T-cell (primary cell): ENCODE measurements at places on chromosomes 4 and X.

DNA sequence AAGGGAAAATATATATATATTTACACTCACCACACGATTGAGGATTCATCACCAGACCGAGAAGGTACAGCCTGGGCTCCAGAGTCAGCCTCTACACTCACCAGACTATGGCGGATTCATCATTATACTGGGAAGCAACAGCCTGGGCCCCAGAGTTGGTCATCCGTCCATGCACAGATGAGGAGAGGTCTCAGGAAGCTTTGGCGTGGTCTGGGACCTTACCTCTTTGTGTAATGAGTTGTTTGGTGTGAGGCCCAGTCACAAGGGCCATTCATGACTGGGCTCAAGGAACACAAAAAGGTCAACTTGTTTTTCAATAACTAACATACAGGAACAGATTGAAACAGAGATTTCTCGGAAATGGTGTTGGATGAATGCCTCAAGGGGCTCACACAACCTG lies 926.1 kb downstream of the FAM133A start:
- no peaks in the 10 kb centered on the region for H3K4me1 ChIP-seq
- no peaks in the 10 kb centered on the region for H3K27me3 ChIP-seq
- H3K27ac ChIP-seq: no peak overlapping the region
- H3K36me3 ChIP-seq: no peaks in the 10 kb centered on the region
- H3K4me3 ChIP-seq: no peak overlapping the region

GRCh38 chr4:39037941-39038340 lies 5.7 kb upstream of the TMEM156 start:
- peaks cover 6% of the 10 kb centered on the region for H3K4me1 ChIP-seq
- no peaks in the 10 kb centered on the region for H3K36me3 ChIP-seq
- no peak for DNase-seq
- no peaks in the 10 kb centered on the region for H3K27me3 ChIP-seq

GRCh38 chr4:184688447-184688846 lies 38.9 kb downstream of the PRIMPOL start:
- no peaks in the 10 kb centered on the region for H3K27me3 ChIP-seq
- H3K36me3 ChIP-seq: peaks cover 8% of the 10 kb centered on the region
- H3K4me3 ChIP-seq: no peak overlapping the region
- H3K4me1 ChIP-seq: no peaks in the 10 kb centered on the region
- no peak for DNase-seq
- H3K27ac ChIP-seq: no peak overlapping the region

GRCh38 chr4:143375326-143376073 lies 38.8 kb downstream of the GAB1 start:
- H3K4me3 ChIP-seq: no peak overlapping the region
- no peaks in the 10 kb centered on the region for H3K4me1 ChIP-seq
- no peak overlapping the region for H3K27ac ChIP-seq
- DNase-seq: no peak

GRCh38 chr4:3384391-3384770 lies 57.4 kb upstream of the HGFAC start:
- no peak overlapping the region for H3K27ac ChIP-seq
- no peaks in the 10 kb centered on the region for H3K36me3 ChIP-seq
- no peak for DNase-seq
- no peaks in the 10 kb centered on the region for H3K27me3 ChIP-seq
- H3K4me1 ChIP-seq: peaks cover 14% of the 10 kb centered on the region
- H3K4me3 ChIP-seq: no peak overlapping the region

DNA sequence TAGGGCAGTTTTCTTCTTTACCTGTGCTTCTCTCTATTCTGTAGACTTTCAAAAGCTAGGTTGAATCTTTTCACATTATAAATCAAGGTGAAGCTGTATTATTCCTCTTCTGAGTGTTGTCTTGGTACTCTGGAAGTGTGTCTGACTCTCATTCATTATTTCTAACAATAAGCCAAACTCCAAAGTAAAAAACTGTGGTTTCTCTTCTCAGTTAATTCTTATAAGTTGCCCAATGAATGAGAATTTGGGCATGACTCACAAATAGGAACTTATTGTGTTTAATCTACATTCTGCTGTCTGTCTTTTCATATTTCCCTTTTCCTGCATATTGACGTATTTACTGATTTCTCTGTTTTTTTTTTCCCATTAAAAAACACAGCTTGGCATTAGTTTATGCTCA lies 714.5 kb downstream of the CCSER1 start:
- DNase-seq: no peak
- no peaks in the 10 kb centered on the region for H3K4me1 ChIP-seq
- no peaks in the 10 kb centered on the region for H3K27me3 ChIP-seq
- no peak overlapping the region for H3K27ac ChIP-seq

DNA sequence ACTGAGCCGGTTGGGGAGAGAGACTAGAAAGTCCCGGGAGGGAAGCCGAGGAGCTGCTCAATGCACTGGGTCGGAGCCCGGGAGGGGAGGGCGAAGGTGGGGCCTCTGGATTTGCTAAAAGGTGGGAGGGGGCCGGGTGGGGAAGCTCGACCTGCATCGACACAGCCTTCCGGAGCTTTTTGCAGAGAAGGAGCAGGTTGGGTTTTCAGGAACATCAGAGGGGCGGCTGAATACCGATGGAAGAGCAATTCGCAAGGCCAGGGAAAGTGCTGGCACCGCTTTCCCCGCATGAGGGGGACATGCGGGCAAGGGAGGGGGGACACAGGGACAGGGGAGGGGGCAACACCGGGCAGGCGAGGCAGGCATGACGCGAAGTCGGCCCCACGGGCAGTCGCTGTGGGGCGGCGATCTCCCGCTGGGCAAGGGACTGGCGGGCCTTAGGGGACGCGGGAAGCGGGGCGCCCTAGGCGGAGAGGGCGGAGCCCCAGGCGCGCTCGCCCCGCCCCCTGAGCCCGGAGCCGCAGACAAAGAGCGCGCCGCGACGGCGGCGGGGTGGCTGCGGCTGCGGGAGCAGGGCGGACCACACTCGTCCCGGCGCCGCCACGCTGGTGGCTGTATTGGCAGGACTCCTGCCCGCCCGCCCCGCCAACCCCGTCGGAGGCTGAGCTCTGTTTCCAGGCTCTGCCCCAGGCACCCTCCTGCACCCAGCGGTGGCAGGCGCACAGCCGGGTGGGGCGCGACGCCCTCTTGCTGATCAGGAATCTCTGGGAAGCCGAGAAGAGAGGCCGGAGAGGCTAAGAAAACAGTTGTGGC lies 11.6 kb downstream of the PDZD4 start:
- no peak overlapping the region for H3K27ac ChIP-seq
- no peaks in the 10 kb centered on the region for H3K36me3 ChIP-seq
- peaks cover 6% of the 10 kb centered on the region for H3K27me3 ChIP-seq
- DNase-seq: peak; percentile 62

DNA sequence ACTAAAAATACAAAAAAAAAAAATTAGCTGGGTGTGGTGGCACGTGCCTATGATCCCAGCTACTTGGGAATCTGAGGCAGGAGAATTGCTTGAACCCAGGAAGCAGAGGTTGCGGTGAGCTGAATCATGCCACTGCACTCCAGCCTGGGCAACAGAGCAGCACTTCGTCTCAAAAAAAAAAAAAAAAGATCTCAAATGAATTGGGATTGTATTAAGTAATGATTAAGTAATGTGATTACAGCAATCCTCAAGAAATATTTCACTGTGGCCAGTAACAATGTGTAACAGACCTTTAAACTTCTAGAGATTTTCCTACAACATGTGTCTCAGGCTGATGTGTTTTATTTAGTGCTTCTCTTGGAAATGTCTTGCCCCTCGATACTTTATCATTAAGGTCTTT lies 46.8 kb downstream of the PKD2 start:
- DNase-seq: no peak
- H3K4me1 ChIP-seq: no peaks in the 10 kb centered on the region
- no peaks in the 10 kb centered on the region for H3K36me3 ChIP-seq
- H3K4me3 ChIP-seq: no peak overlapping the region

DNA sequence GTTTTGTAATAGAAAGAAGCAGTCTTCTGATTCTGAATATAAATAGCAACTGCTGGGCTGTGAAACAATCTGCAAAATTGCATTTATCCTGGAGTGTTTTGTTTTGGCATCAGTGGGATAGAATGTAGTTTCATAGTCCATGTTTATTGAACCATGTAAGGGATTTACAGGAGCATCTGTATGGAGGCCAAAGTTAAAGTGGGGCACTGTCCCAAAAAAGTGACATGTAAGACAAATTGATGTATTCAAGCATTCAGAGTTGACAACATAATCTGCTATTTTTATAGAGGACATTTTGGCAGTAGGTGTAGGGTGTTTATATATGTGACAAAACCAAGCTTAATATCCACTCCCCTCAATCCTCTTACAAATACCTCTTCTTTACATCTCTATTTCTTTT lies 200.5 kb upstream of the ANK2 start:
- H3K36me3 ChIP-seq: no peaks in the 10 kb centered on the region
- DNase-seq: no peak
- peaks cover 3% of the 10 kb centered on the region for H3K27me3 ChIP-seq
- no peaks in the 10 kb centered on the region for H3K4me1 ChIP-seq
- H3K27ac ChIP-seq: no peak overlapping the region

- H3K4me1 ChIP-seq: no peaks in the 10 kb centered on the region
- no peak for DNase-seq
- H3K36me3 ChIP-seq: no peaks in the 10 kb centered on the region
- H3K27me3 ChIP-seq: no peaks in the 10 kb centered on the region
- H3K4me3 ChIP-seq: no peak overlapping the region
Measured at GRCh38 chr4:145375416-145375815, 106.2 kb upstream of the SMAD1 start.

GRCh38 chr4:82519776-82520175 lies 42.0 kb downstream of the TMEM150C start:
- no peak for DNase-seq
- no peak overlapping the region for H3K4me3 ChIP-seq
- no peaks in the 10 kb centered on the region for H3K36me3 ChIP-seq
- no peak overlapping the region for H3K27ac ChIP-seq
- peaks cover 6% of the 10 kb centered on the region for H3K27me3 ChIP-seq

GRCh38 chr4:2068566-2068965 lies 9.4 kb downstream of the NAT8L start:
- H3K27me3 ChIP-seq: peaks cover 30% of the 10 kb centered on the region
- H3K36me3 ChIP-seq: no peaks in the 10 kb centered on the region
- H3K4me1 ChIP-seq: no peaks in the 10 kb centered on the region
- H3K27ac ChIP-seq: no peak overlapping the region

GRCh38 chrX:80335062-80335830 lies 85.0 kb upstream of the TENT5D start:
- H3K4me1 ChIP-seq: no peaks in the 10 kb centered on the region
- no peak overlapping the region for H3K27ac ChIP-seq
- no peaks in the 10 kb centered on the region for H3K36me3 ChIP-seq
- no peaks in the 10 kb centered on the region for H3K27me3 ChIP-seq

- H3K36me3 ChIP-seq: no peaks in the 10 kb centered on the region
- H3K27ac ChIP-seq: no peak overlapping the region
- no peaks in the 10 kb centered on the region for H3K27me3 ChIP-seq
- no peak overlapping the region for H3K4me3 ChIP-seq
- no peak for DNase-seq
- no peaks in the 10 kb centered on the region for H3K4me1 ChIP-seq
Measured at GRCh38 chr4:67393699-67394281, 151.5 kb downstream of the CENPC start.

DNA sequence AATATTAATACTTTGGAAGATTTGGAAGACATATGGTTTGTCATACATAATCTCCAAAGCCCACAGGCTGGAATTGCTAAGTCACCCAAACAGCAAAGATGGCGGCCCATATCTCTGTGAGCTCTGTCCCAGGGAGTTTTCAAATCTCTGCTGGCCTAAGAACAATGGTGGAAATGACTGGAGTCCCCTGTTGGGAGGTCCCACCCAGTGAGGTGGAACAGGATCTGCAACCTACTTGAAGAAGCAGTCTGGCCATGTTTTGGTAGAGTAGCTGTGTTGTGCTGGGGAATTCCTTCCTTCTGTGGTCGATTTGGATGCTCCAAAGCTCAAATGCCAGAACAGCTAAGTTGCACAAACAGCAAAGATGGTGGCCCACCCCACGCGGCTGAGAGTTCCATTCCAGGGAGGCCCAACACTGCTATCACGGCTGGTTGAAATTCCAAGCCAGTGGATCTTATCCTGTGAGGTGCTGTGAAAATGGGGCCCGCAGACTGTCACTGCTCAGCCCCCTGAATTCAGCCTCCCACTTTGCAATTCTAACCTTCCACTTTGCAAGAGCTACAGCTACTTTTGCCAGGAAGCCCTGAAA lies 3.2 kb upstream of the UGT2B7 start:
- H3K4me3 ChIP-seq: no peak overlapping the region
- no peaks in the 10 kb centered on the region for H3K27me3 ChIP-seq
- H3K4me1 ChIP-seq: no peaks in the 10 kb centered on the region
- H3K36me3 ChIP-seq: no peaks in the 10 kb centered on the region

GRCh38 chr4:174444390-174444789 lies 77.9 kb downstream of the HPGD start:
- no peak for DNase-seq
- no peak overlapping the region for H3K27ac ChIP-seq
- H3K36me3 ChIP-seq: no peaks in the 10 kb centered on the region

- H3K36me3 ChIP-seq: no peaks in the 10 kb centered on the region
- no peak overlapping the region for H3K4me3 ChIP-seq
- H3K27ac ChIP-seq: no peak overlapping the region
- no peaks in the 10 kb centered on the region for H3K4me1 ChIP-seq
- DNase-seq: no peak
Measured at GRCh38 chr4:100086766-100087431, 103.4 kb downstream of the DDIT4L start.

- DNase-seq: no peak
- no peak overlapping the region for H3K4me3 ChIP-seq
- H3K27me3 ChIP-seq: no peaks in the 10 kb centered on the region
- no peaks in the 10 kb centered on the region for H3K36me3 ChIP-seq
- no peaks in the 10 kb centered on the region for H3K4me1 ChIP-seq
Measured at GRCh38 chr4:31194823-31195222, 474.7 kb downstream of the PCDH7 start.
